ENCODE measurements at places on chromosomes 16 and 17.

DNA sequence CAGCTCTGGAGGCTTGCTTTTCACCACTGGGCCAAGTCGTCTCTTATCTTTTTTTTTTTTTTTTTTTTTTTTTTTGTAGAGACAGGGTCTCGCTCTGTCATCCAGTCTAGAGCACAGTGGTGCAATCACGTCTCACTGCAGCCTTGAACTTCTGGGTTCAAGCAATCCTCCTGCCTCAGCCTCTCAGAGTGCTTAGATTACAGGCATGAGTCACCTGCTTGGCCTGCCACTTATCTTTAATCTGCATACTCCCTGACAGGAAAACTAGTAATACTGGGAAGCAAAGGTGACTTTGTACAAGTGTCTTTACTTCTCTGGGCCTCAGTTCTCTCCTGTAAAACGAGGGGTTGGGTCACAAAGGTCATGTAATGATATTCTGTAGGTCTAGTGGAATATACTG lies 15.0 kb downstream of the NTN1 start:
- no peak for DNase-seq

- DNase-seq, result no peak
Measured at GRCh38 chr17:36133602-36134236, 30.1 kb downstream of the CCL4 start.

DNA sequence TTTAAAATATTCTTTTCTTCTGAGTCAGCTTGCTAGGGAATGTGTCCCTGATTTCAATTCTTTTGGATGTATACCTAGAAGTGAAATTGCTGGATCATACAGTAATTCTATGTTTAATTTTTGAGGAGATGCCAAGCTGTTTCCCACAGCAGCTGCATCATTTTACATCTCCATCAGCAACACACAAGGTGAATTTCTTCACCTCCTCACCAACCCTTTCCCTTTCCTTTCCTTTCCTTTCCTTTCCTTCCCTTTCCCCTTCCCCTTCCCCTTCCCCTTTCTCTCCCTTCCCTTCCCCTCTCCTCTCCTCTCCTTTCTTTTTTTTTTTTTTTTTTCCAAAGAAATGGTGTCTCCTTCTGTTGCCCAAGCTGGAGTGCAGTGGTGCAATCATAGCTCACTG lies 45.4 kb upstream of the BRD7 start:
- DNase-seq, result no peak

GRCh38 chr16:22948603-22949368 lies 134.8 kb downstream of the HS3ST2 start:
- DNase-seq, result peak; percentile 64

DNA sequence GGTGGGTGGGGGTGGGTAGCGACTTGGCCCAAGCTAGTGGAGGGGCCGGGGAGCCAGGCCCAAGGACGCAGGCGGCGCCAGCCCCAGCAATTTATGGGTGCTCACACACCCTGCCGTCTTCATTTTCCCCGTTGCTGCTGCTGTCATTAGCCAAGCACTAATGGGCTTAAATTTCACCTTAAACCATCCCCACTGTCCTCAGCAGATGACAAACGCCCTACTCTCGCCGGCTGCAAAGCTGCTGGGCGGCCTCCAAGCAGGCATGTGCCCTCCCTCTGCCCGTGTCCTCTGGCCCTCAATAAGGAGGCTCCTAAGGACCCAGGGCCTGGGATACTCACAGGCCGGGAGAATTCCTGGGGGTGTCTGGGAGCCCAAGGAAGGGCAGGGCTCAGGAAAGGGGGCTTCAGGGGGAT lies 66.1 kb downstream of the SREBF1 start:
- no peak for DNase-seq

GRCh38 chr16:24332178-24332577 lies 76.0 kb downstream of the CACNG3 start:
- DNase-seq, result no peak

DNA sequence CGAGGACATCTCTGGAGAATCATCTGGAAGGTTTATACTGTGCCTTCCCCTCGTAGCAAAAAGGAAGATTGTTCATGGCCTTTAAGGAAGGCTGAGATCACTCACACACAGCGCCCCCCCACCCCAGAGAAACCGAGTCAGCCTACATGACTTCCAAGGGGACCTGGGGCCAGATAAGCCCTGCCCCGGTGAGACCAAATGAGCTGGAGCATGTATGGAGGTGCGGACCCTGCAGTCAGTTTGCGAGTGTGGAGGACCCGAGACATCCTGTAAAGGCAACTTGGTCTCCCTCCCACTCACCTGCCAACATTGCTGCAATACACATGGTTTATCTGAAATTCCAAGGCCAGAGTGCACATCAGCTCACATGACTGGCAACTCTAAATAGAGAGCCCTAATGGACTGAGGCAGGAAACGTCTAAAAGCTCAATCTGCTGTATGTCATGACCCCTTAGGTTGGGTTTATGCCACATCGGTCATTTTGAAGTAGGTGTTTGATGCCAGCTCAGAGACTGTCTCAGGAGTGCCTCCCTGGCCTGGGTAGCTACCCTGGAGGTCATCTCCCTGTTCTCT lies 233.6 kb downstream of the CPPED1 start:
- DNase-seq, result no peak

DNA sequence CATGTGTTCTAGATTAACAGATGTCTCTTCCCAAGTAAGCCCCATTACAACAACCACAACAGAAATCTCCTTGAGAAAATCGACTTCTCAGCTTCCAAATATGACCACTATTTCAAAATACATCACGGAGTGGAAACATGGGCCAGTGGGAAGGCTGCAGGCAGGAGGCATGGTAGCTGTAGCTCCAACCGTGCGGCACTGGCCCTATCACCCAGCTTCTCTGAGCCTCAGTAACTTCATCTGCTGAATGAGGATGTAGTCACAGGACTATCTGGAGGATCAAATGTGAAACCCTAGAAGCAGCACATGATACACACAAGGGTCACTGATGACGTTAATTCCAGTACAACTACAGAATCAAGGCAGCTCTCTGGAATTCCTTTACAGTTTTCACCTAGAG lies 112.2 kb downstream of the VPS53 start:
- DNase-seq, result no peak

DNA sequence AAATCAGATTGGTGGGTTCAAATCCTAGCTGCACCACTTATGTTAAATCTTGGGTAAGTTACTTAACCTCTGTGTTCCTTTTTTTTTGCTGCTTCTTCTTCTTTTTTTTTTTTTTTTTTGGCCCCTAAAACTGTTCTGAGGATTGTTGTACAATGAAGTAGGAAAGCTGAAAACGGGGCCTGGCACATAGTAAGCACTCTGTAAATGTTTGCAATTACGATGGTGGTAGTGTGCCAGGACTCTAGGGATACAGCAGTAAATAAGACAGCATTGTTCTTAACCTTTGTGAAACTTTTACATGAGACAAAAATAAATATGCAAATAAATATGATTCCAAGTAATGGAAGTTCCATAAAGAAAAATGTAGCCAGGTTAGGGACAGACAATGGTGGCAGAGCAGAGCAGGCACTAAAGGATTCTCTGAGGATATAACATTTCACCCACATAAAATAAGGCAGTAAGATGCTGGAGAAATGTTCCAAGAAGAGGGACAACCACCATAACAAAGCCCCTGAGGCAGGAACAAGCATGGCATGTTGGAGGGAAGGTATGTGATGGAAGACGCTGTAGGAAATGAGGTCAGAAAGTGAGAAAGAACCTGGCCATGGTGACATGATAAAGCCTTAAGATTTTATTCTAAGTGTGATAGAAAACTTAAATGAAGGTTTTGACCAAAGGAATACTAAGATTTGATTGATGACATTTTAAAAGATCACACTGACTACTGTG lies 127.3 kb downstream of the NLK start:
- DNase-seq, result no peak

GRCh38 chr17:72053449-72053848 lies 67.4 kb upstream of the SOX9 start:
- no peak for DNase-seq

DNA sequence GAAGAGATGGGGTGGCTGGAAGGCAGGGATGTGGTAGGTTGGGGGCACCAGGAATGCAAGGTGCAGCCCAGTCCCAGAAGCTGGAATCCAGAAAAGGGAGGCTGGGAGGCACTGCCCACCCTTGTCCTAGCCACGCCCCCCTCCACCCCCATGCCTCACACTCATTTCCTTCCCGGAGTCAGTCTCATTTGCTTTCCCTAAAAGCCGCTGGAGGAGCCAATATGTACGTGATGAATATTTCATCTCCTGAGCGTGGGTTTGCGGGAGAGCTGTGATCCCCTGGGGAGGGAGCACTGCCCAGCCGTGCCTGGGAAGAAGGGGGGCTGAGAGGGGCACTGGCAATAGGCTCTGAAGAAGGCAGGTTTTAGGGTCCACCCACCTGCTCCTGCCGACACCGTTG lies 124.5 kb upstream of the LHX1 start:
- no peak for DNase-seq

DNA sequence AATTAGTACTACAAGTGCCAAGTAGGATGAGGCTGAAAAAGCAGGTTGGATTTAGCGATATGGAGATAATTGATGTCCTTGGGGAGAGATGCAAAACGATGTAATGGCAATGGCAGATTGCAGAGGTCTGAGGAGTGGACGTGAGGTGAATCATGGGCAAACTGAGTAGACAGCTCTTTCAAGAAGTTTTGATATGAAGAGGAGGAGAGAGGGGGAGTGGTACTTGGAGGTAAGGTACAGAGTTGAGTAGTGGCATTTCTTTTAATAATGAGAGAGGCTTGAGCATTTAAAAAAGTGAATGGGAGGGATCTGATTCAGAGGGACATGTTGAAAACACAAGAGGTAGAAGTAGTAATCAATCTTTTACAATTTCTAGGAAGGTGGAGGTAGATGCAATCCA lies 17.7 kb upstream of the VPS4A start:
- no peak for DNase-seq

- DNase-seq, result no peak
Measured at GRCh38 chr16:50282010-50282538, 15.7 kb downstream of the ADCY7 start.

- DNase-seq, result no peak
Measured at GRCh38 chr16:88839745-88840599, 16.8 kb downstream of the GALNS start.

- DNase-seq, result no peak
Measured at GRCh38 chr16:50303041-50303604, 36.8 kb downstream of the ADCY7 start.

GRCh38 chr17:68101075-68101986 lies 65.8 kb downstream of the KPNA2 start:
- DNase-seq, result peak; percentile 85

DNA sequence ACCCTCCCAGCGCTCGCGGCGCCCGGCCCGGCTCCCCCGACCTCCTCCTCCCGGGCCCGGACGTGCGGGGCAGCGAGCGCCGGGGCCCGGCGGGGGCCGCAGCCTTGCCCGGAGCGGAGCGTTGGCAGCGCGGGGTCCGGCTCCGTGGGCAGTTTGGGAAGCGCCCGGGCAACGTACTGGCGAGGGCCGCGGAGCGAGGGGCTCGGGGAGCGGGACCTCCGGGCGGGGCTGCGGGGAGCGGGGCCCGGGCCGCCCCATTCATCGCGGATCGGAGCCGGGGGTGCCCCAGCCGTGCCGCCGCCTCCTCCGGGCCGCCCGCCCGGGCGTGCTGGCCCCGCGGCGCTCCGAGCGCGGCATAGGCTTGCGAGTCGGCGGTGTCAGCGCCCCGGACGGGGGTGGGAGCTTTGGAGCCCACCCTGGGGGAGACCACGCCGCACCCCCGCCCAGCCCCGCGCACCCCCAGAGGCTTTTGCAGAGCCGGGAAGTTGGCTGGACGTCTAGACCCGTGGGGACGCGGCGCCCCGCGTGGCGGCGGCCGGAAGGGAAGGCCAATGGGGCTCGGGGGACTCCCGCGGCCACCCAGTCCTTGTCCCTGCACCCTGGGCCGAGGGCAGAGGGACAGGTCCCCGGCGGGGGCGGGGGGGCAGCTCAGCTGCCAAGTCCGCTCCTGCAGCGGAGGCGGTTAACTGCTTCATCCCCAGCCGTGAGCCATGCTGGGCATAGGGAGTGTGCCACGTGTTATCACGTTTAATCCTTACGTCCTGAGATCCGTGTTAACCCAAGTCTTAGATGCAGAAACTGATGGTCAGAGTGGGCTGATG lies 852 bp downstream of the ZNF469 start:
- no peak for DNase-seq

DNA sequence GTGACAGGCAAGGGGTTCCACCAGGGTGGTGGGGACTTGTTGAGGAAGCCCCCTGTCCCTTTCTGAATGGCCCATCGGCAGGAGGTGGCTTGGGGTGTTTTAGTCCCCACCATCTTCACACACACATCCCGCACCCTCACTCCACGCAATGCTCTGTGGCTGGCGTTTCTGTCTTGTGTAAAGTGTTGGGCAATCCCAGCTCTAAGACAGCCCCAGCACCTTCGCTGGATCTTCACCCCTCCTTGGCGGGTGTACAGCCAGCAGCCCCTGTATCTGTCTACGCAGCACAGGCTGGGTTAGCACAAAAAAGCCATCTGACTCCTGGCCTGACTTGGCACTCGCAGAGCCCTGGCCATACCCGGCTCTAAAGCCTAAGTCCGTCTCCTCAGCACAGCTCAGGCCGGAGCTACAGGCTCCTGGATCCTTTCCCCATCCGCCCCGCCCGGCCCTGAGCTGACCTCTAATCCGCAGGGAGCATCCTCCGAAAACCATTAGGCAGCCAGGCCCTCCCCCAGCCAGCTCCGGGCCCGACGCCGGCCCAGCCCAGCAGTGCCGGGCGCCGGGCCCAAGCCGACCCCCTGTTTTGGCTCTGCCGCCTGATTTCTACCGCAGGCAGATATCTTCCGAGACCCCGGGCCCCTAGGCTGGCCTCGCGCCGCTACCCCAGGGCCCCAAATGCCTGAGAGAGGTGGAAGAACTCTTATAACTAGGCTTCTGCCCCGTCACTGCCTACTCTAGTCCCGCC lies 42.4 kb upstream of the TAC4 start:
- no peak for DNase-seq

DNA sequence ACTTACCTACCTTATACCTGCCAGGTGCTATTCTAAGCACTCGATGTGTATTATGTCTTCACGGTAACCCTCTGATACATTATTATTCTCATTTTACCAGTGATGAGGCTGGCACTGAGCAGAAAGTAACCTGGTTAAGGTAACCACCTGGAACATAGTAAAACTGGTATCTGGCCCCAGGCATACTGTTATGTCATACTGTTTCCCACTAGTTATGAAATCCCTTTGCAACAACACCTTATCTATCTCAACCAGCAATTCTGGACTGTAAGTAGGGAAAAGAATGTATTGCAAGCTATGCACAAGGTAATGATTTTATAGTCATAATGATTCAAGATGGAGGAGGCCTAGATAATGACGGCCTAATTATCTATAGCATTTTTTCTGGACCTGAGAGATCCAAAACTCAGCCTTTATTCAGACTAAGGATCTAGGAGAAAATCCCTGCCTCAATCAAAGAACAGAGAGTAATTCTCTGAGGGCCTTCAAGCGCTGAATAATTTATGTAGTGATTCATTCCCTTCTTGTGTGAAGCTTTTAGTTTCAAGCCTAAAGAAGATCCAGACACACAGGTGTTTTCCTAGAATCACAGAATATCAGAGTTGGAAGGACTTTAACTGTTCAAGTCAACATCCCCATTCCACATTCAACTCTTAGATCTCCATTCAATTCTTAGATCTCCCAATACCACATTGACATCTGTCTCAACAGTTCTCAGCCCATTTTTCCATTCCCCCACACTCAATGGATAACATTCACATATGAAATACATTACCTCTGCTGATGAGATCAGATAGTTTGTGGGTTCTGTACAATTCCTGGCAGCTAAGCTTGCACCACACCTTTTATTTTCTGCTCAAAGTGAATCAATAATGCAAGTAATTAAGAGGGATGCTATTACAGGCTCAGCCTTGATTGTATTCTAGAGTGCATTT lies 14.9 kb upstream of the MMD start:
- DNase-seq, result no peak

Measured in omental fat pad (tissue), 4 donors.